ENCODE measurements at places on chromosomes 4 and X.
A peak's percentile ranks its signal among the peaks of the same experiment; 100 is the strongest.

- no peak for DNase-seq
These were observed 132.1 kb downstream of the SNCA start for GRCh38 chr4:89704651-89705395.

- no peak for DNase-seq
These were observed 36.2 kb upstream of the DHRSX start for GRCh38 chrX:2536974-2537373.

- no peak for DNase-seq
These were observed 16.1 kb upstream of the REPS2 start for GRCh38 chrX:16930392-16930791.

GRCh38 chr4:4717692-4718091, 141.8 kb upstream of the MSX1 start:
- DNase-seq, result no peak

DNA sequence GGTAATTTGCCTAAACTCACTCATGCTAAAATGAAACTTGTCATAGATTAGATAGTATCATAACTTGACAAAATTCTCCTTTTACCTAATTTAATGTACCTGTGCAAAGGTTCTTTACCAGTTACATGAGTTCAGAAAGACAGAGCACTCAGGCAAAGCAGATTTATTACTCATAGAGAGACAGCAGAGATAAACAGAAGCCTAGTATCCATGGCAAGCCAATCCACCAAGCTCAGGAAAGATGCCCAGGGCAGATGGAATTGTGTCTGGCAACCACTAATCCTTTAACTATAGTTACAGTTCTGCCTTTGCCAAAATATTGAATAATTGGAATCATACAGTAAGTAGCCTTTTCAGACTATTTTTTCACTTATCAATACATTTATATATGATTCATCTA, 826.2 kb downstream of the TECRL start:
- no peak for DNase-seq

DNA sequence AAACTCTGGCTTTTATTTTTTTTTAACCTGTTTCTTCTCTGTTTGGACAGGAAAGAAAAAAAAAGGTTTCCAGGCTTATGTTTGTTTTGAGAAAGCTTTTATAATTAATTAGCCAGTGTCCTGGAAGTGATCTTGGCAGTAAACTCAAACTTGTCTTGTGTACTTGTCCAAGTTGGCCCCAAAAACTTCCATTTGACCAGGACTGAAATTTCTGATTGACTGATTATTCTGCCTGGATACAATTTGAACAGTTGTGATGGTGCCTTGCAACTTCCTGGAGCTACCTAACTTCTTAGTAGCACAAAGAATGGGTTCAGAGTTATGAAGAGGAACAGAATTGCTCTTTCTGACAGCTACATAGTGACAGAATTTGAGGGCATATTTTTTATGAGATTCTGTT, 62.0 kb downstream of the SLC4A4 start:
- DNase-seq, result no peak

DNA sequence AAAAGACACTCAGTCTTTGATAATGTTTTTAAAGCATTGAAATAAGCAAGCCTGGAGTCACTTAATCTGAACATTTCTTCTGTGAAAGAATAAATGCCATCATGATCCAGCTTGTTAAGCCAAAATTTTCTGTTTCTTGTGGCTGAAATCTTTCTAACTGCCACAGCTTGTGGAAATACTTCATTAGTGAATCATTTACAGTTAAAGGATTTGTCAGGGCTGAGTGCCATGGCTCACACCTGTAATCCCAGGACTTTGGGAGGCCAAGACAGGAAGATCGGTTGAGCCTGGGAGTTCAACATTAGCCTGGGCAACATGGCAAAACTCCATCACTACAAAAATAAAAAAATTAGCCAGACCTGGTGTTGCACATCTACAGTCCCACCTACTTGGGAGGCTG, 93.3 kb upstream of the PDE5A start:
- no peak for DNase-seq

DNA sequence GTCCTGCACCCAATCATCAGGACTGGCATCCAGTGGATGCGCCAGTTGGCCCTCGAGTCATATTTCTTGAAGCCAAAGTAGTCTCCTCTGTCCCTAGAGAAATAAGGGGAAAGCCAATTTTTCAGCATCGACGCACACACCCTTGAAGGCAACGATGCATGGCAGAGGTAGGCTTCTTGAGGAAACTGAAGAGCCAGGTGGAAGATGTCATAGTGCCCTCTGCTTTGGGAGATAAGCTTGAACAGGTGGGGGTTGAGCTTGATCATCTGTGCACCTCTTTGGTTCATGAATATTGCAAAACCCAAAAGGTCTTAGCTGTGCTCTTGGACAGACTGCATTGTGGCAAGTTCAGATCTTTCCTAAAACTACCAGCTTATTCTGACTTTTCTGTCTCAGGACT, 34.6 kb upstream of the WDR1 start:
- DNase-seq, result peak; percentile 23

Measured in NCI-H187 treated with DMSO at 0.1 percent for 48 hours (cell line).